ENCODE measurements at places on chromosomes 5 and 9.
A peak's percentile ranks its signal among the peaks of the same experiment; 100 is the strongest.

- no peak for DNase-seq
Observed at GRCh38 chr5:178162481-178162880, 8.8 kb upstream of the NHP2 start.

DNA sequence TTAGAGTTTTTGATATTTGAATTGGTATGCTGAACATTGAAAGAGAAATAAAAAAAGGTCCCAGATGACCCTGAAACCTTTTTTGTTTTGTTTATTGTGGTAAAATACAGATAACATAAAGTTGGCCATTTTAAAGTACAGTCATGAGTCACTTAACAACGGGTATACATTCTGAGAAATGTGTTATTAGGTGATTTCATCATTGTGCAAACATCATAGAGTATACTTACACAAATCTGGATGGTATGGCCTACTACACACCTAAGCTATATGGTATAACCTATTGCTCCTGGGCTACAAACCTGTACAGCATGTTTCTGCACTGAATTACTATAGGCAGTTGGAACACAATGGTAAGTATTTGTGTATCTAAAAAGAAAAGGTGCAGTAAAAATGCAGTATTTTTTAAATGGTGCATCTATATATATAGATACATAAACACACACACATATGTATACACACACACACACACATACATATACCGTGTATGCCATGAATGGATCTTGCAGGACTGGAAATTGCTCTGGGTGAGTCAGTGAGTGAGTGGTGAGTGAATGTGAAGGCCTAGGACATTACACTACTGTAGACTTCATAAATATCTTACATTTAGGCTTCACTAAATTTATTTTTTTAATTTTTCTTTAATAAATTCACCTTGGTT, 31.0 kb downstream of the TTC1 start:
- DNase-seq = no peak

DNA sequence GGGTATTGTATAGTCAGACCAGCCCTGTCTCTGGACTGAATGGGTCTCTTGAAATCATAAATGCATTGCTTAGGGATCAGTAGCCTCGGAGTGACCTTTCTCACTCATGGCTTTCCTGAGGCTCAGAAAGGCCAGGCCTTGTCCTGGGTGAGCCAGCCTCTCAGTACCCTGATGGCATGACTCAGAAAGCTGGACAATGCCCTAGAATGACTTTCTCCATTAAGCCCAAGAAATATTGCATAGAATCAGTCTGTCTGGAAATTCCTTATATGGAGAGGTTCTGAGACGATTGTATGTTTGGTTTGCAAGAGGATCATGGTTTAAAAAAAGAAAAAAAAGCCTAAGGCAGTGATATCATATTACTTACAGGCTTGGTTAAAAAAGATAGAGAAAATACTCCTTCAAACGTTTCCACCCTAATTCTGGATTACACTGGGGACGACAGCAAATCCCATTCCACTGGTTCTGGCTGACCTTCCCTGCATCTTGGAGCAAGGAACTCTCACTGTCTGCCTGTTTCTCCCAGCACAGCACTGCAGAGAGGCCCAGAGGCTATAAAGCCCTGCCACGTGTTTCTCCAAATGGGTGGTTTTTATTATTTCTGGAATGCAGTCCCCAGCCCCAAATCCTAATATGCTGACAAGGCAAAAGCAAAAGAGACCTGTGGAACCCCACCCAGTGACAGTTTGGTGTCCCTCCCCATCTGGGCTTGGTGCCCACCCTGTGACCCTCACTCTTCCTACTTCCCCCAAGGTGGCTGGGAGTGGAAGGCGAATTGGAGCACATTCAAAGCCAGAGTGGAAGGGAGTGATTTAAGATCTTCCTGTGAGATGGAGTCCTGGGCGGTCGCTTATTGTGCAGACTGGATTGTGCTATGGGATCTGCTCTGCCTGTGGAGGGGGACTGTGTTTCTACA, 34.4 kb downstream of the MAP1B start:
- DNase-seq = no peak

DNA sequence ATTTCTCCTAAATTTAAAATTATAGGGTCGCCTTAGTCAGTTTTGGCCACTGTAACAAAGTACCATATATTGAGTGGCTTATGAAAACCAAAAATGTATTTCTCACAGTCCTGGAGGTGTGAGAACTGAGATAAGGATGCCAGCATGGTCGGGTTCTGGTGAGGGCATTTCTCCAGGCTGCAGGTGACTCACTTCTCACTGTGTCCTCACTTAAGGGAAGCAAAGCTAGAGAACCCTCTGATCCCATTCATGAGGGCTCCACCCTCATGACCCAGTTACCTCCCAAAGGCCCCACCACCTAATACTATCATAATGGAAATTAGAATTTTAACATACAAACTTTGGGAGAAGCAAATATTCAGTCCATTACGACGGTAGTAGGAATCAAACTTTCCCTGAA, 75.1 kb upstream of the FBN2 start:
- DNase-seq = no peak

DNA sequence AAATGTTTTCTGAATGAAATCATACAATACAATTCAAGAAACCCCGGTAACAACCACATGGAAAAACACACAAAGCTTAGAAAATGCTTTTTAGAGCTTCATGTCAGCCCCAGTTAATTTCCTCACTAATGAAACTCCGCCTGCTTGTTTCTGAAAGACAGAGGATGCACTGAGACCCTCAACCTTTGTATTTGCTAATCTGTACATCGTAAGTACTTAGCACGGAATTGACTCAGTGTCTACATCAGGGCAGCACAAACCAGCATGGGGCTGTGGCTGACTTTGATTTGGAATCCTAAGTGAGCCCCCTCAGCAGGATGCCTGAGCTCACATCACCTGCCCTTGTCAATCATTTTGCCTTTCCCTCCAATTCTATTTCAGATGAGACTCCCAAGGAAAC, 499.1 kb upstream of the MPDZ start:
- no peak for DNase-seq

DNA sequence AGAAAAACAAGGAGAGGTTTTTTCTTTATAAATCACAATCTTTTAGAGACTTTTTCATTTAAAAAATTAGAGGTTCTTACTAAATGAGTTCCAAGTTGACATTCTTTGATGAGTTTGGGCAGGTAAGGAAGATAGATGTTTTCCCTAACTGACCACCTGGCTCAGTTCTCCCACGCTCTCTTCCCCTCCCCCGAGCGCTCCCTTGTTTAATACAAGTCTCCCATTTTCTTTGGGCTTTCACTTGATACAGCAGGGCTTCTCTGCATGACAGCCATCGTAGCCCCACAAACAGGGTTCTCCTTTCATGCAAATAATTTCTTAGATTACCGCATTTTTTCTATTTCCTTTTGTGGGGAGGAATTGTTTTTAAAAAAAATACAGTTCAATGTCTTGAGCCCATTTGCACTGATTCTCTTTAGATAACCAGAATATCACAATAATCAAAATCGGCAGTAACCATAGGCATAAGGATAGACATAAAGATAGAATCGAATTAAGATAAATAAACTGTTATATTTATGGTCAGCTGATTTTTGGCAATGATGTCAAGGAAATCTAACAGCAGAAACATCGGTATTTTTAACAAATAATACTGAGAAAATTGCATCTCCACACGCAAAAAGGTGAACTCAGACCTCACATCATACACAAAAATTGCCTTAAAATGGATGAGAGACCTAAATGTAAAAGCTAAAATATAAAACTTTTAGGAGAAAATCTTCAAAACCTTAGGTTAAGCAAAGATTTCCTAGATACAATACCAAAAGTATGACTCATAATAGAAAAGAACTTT, 325.4 kb downstream of the PIK3R1 start:
- no peak for DNase-seq

GRCh38 chr5:137051161-137051560, 448.0 kb downstream of the SPOCK1 start:
- DNase-seq = no peak

- no peak for DNase-seq
Observed at GRCh38 chr9:82726424-82727276, 336.3 kb downstream of the RASEF start.

DNA sequence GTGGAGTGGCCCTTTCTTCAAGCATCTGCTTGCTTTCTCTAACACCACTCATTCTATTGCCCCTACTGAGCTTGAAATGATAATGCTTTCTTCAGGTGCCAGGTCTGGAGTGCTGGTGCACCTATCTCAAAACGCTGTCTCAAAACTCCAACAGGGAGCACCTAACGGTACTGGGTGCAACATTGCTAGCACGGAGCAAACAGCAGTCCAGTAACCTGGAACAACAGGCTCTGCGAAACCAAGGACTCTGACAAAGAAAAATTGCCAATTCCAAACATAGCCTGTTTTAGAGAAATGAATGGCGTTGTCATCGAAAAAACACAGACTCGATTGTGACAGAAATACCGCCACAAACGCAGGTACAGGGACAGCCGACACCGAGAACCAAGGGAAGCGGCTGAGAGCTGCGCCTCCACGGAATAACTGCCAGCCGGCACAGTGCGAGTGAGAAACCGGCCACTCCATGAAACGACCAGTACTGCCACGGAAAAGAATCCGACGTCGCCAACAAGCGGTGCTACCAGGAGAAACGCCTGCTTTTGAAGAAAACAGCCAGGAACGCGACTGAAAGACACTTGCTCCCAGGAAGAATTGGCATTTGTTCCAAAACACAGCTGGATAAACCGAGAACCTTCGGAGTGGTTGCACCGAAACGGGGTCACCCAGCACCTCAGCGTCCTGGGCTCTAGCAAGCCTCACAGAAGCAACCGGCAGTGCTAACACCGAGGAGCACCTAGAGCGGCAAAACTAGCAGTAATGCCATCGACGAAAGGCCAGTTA, 3.1 kb downstream of the ANXA2R start:
- DNase-seq = no peak

DNA sequence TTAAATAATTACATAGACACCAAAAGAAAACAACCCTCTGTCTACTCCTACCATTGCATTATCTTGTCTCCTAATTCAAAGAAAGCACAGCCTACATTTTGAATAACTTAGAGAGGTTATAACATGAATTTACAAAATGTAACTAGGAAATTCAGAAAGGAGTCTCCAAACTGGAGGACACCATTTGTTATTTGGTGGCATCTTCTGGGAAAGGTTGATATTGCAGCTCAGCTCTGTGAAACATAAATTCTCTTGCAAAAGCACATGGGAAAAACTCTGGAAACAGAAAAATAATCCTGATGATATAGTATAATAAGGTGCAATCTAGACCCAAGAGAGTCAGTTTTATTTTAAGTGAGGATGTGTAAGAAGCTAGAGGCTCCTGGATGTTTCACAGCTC, 215.3 kb downstream of the MLLT3 start:
- no peak for DNase-seq

GRCh38 chr5:7242118-7242710, 153.7 kb upstream of the ADCY2 start:
- no peak for DNase-seq

GRCh38 chr5:170306381-170306831, 8.8 kb upstream of the LCP2 start:
- peak; percentile 69 for DNase-seq

DNA sequence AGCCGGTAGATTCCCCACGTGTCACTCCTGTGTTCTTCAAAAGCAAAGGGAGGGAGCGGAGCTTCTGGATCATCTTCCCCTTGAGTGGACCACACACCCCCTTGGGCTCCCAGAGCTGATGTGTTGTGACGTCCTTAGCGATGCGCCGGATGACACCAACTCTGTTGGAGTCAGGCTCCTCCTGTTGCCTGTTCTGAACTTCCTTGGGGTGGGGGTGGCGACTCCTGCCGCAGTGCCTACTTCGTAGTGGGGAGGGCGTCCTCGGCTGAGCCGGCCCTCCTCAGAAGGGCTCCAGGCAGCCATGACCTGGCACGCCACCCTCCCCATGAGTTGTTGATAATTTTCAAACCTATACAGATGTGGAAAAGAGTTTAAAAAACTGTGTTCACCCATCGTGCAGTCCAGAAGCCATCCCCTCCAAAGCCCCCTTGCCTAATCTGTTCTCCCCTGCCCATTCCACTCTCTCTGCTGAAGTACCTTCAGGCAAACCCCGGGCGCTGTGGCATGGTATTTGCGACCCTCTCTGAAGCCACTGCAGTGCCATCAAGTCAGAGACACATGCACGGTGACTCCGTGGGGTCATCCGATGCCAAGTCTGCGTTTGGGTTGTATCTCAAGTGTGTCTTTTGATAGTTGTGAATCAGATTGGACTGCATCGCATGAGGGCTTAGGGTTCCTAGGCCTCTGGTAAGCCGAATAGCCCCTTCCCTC, 16.7 kb downstream of the EXOC3 start:
- DNase-seq = peak; percentile 3

DNA sequence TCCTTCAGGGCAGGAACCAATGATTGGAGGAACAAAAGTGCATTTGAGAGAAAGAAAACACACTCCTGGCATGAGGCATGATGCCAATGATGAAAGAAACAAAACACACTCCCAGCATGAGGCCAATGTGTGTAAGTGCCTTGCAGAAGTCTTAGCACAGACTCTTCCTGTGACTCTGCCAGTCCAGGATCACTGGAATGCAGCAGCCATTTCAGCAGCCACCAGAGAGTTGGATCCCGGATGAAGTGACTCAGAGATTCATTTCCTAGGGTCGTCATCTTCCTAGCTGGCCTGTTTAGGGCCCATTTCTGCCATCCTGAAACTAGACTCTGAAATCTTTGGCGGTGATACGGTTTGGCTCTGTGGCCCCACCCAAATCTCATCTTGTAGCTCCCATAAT, 212.5 kb downstream of the CFAP90 start:
- DNase-seq = no peak

- DNase-seq = no peak
Observed at GRCh38 chr5:114408847-114409246, 47.0 kb downstream of the KCNN2 start.

- DNase-seq = no peak
Observed at GRCh38 chr5:112165399-112165798, 253.7 kb downstream of the EPB41L4A start.

DNA sequence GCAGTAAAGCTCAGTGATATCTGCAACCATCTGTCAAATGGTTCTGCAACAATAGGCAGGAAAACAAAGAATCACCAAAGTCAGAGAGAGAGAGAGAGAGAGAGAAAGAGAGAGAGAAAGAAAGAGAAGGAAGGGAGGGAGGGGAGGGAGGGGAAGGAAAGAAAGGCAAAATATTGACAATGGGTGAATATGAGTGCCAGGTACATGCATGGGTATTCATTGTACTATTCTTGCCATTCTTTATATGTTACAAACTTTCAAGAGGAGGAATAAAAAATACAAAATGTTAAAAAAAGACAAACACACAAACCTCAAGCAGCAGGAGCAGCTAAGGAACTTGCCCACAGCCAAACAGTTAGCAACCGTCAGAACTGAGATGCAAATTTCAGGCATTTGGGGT, 350.8 kb upstream of the RFX3 start:
- DNase-seq = no peak

DNA sequence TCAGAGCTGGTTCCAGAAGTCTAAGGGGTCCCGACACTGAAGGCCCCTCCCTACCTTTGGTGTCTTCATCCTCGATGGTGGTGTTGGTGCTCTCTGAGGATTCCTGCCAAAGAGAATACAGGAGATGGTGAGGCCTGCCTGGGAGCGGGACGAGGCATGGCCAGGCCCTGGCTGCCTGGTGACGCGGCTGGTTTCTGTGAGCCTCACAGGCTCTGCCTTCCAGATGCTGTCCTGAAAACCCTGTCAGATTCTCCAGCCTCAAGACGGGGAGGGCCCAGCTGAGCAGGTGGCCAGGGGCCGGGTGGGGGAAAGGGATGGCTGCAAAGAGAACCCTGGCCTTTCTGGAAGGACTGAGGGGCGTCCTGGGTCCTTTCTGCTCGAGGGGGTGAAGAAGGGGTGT, 48.8 kb downstream of the SLC6A7 start:
- no peak for DNase-seq

GRCh38 chr5:148768806-148769415, 57.5 kb upstream of the ADRB2 start:
- DNase-seq = no peak

GRCh38 chr5:96816991-96817390, 9.2 kb upstream of the ERAP1 start:
- DNase-seq = no peak

GRCh38 chr5:31153521-31153920, 40.0 kb upstream of the CDH6 start:
- no peak for DNase-seq

Measured in gastrocnemius medialis (tissue), 4 donors.